ENCODE measurements at places on chromosomes 5 and 9.
A peak's percentile ranks its signal among the peaks of the same experiment; 100 is the strongest.

- no peak for DNase-seq
Observed at GRCh38 chr5:131974956-131975726, 29.7 kb upstream of the MEIKIN start.

- DNase-seq = no peak
Observed at GRCh38 chr5:180541710-180542109, 47.5 kb downstream of the CNOT6 start.

DNA sequence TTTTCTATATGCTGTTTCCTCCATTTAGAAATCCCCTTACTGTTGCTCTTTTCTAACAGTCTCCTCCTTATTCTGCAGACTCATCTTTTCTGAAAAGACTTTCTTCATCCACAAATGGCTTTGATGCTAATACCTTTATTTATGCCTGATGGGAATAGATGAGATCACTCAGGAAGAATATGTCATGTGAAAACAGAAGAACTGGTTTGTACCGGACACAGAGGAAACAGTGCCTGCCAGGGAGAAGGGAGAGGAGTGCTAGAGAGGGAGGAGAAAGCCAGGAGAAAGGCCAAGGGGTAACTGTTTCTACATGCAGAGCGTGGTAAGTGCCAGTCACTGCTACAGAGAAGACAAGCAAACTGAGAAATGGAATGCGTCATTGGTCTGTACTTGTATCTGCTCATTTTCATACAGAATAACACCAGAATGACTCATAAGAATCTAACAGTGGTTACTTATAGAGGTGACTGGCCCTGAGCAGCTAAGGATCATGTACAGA, 45.9 kb upstream of the PJA2 start:
- no peak for DNase-seq

DNA sequence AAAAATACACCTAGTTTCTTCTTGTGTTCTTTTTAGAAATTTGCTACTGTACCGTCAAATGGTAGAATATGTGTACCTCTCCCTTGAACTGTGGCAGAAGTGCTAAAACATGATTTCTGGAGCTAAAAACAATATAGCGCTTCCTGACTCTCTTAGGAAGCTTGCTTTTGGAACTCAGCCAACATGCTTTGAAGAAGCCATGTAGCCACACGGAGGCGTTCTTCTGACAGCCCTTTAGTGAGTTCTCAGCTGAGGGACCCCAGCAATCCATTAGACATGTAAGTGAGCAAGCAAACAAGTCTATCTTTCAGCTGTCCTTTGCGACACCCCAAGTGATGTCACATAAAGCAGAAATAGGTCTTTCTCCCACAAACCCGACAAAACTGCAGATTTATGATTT, 917.0 kb downstream of the CDH9 start:
- peak; percentile 27 for DNase-seq

- DNase-seq = no peak
Observed at GRCh38 chr5:158384535-158385481, 525.9 kb upstream of the CLINT1 start.

DNA sequence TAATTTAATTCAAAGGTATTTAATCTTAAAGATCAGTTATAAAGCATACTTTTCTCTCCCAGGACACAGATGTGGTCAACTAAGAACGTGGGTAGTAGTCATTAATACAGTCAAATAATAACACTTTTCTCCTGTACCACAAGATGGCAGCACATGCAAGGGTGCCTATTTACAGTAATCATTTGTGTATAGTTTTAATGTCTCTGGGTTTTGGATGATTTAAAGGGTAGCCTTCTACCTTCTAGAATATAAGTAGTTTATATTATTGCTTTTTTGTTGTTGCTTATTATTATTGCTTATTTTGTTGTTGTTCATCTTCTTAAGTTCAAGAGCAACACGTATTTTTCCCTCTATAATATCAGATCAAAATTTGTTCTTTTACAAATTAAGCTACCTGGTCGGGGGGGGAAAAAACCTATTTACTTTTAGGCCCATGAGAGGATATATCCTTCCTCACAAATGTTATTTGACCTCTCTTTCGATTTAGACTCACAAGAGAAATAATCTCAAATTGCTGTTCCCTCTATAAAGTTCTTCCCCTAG, 59.6 kb upstream of the SLC27A6 start:
- peak; percentile 7 for DNase-seq

GRCh38 chr5:103490030-103490739, 72.4 kb downstream of the NUDT12 start:
- no peak for DNase-seq

- DNase-seq = no peak
Observed at GRCh38 chr9:105873801-105874200, 179.5 kb downstream of the TMEM38B start.
